ENCODE measurements at places on chromosomes 2 and 18. TPM values are rescaled to one million over a fixed set of nuclear protein-coding genes. Genes with fewer than 3 reads are reported as not detected.
A peak's percentile ranks its signal among the peaks of the same experiment; 100 is the strongest.

GRCh38 chr18:76252880-76253279, 242.2 kb downstream of the ZNF516 start:
- H3K36me3 ChIP-seq: no peaks in the 10 kb centered on the region
- no peak overlapping the region for H3K4me3 ChIP-seq
- H3K4me1 ChIP-seq: no peaks in the 10 kb centered on the region
- DNase-seq: peak; percentile 6

GRCh38 chr2:174873471-174873870, 109.2 kb upstream of the CHRNA1 start:
- no peak overlapping the region for H3K4me3 ChIP-seq
- no peaks in the 10 kb centered on the region for H3K27me3 ChIP-seq
- no peak overlapping the region for H3K27ac ChIP-seq
- no peaks in the 10 kb centered on the region for H3K36me3 ChIP-seq
- DNase-seq: peak; percentile 52

GRCh38 chr2:167972020-167972419, 275.4 kb downstream of the STK39 start:
- no peak overlapping the region for H3K27ac ChIP-seq
- no peak overlapping the region for H3K4me3 ChIP-seq
- peaks cover 6% of the 10 kb centered on the region for H3K4me1 ChIP-seq

DNA sequence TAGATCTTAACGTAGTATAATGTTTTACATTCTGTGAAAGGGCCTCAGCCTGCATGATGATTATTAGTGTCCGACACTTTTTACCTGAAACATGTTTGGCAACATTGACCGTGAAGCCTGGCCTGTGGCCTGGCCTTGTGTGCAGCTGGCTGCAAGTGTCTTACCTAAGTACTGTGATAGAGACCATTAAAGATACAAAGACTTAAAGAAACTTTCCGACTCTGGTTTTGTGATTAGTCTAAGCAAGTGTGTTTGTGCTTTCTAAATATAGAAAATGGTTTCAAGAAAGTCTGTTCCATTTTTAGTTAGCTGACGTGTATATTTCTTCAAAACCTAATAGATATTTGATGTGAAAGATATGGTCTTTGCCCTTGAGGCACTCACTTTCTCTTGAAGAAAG, 601.8 kb downstream of the LRP1B start:
- no peaks in the 10 kb centered on the region for H3K27me3 ChIP-seq
- H3K4me1 ChIP-seq: no peaks in the 10 kb centered on the region
- no peak overlapping the region for H3K27ac ChIP-seq
- no peak for DNase-seq
- no peaks in the 10 kb centered on the region for H3K36me3 ChIP-seq

DNA sequence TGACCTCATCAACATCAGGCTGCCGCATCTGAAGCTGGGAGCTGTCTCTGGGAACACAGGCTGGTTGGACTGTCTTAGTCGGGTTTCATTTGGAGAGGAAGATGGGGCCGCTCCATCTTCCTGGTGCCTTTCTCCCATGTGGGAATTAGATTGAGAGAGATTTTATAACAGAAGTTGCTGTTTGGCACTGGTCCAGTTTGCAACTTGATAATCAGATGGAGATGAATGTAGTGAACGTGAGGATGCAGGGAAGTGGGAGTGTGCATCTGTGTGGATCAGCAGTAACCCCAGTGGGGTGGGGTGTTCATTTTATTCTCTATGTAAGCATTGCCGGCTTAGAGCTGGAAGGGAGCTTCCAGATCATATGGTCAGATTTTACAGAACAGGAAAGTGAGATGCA, 250.9 kb downstream of the DCDC2C start:
- H3K27me3 ChIP-seq: no peaks in the 10 kb centered on the region
- no peaks in the 10 kb centered on the region for H3K4me1 ChIP-seq
- no peaks in the 10 kb centered on the region for H3K36me3 ChIP-seq
- no peak overlapping the region for H3K4me3 ChIP-seq
- no peak for DNase-seq
- H3K27ac ChIP-seq: no peak overlapping the region

DNA sequence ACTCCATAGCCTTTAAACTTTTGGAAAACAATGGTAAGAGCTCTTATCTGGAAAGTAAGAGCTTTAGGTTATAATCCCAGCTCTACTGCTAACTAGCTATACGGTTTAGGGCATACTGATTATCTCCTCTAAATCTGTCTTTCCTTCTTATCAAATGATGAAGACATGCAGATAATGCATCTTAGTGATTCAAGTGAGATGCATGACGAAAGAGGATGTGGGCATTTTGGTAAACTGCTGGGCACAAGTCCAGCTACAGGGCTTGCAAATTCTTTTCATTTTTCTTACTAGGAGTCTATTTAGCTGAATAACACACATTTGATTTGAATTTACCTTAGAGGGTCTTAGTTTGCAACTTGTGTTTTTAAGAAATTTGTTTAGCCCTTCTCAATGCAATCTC, 1604.8 kb upstream of the ZEB2 start:
- peak; percentile 63 for DNase-seq
- no peak overlapping the region for H3K27ac ChIP-seq
- H3K4me1 ChIP-seq: no peaks in the 10 kb centered on the region
- no peak overlapping the region for H3K4me3 ChIP-seq
- no peaks in the 10 kb centered on the region for H3K36me3 ChIP-seq
- no peaks in the 10 kb centered on the region for H3K27me3 ChIP-seq

DNA sequence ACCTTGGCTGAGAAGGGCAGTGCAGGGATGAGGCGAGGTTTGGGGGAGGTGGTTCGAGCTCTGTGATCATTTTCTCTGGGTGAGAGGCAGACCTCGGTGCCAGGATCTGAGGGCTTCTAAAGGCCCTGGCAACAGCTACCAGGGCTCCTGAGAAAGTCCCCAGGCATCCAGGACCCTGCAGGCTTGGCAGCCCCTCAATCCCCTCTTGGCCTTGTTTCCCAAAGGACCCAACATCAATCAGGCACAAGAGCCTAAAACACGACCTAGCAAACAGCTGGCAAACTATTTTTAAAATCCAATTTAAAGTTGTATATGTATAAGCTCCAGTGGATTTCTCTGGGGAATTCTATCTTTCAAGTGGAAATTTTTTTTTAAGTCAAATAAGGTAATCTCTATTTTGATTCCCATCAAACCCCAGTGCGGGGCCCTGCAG, 15.0 kb upstream of the MAT2A start:
- no peaks in the 10 kb centered on the region for H3K27me3 ChIP-seq
- no peaks in the 10 kb centered on the region for H3K36me3 ChIP-seq
- peak overlapping the region; percentile 8 for H3K27ac ChIP-seq
- DNase-seq: no peak

GRCh38 chr2:63058144-63058920, 7.7 kb downstream of the OTX1 start:
- peak; percentile 12 for DNase-seq
- peaks cover 2% of the 10 kb centered on the region for H3K4me1 ChIP-seq
- no peak overlapping the region for H3K27ac ChIP-seq
- peaks cover 78% of the 10 kb centered on the region for H3K27me3 ChIP-seq
- H3K4me3 ChIP-seq: no peak overlapping the region

DNA sequence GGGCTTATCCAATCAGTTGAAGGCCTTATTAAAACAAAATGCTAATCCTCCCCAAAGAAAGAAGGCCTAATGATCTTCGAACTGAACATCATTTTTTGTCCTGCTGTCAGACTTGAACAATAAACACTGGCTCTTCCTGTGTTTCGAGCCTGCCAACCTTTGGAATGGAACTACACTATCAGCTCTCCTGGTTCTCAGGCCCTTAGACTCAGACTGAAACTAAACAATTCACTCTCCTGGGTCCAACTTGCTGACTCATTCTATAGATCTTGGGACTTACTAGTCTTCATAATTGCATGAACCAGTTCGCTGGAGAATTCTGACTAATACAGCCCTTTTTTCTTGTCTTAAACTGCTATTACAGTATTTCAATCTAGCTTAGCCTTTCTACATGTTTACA, 235.2 kb downstream of the LNPK start:
- no peaks in the 10 kb centered on the region for H3K36me3 ChIP-seq
- peak; percentile 54 for DNase-seq
- H3K4me3 ChIP-seq: no peak overlapping the region

DNA sequence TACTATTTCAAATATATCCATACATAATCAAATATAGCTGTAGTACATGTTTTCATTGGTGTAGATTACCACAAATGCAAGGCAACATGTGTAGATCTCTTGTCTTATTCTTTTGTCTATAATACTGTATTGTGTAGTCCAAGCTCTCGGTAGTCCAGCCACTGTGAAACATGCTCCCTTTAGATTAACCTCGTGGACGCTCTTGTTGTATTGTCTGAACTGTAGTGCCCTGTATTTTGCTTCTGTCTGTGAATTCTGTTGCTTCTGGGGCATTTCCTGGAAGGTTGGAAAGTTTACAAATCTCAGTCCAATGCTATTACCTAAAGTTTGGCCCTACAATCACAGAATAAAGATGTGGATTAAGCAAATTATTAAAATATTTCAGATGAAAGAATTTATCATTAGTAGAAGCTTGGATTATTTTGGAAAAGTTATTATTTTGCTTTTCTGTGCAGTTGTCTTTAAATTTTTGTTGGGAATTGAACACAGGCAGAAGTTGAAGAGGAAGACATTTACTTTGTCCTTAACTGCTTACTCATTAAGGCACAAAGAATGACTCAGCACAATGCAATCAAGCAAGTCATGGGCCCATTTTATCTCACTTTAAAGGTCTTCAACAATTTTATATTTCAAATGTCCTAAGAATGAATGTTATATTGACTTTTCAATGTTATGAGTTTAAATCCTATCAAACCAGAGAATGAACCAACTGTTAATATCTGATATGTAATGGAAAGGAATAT, 103.4 kb upstream of the CAVIN2 start:
- no peak overlapping the region for H3K4me3 ChIP-seq
- no peaks in the 10 kb centered on the region for H3K27me3 ChIP-seq
- no peaks in the 10 kb centered on the region for H3K36me3 ChIP-seq
- peak; percentile 73 for DNase-seq
- H3K27ac ChIP-seq: peak overlapping the region; percentile 58
- H3K4me1 ChIP-seq: 0 out of 2 replicates have a peak, but pooled peaks cover 1% of the 10 kb centered on the region

- H3K27ac ChIP-seq: no peak overlapping the region
- H3K4me3 ChIP-seq: no peak overlapping the region
- H3K4me1 ChIP-seq: no peaks in the 10 kb centered on the region
- no peak for DNase-seq
- no peaks in the 10 kb centered on the region for H3K36me3 ChIP-seq
Observed at GRCh38 chr2:149184991-149185390, 145.4 kb upstream of the LYPD6 start.

DNA sequence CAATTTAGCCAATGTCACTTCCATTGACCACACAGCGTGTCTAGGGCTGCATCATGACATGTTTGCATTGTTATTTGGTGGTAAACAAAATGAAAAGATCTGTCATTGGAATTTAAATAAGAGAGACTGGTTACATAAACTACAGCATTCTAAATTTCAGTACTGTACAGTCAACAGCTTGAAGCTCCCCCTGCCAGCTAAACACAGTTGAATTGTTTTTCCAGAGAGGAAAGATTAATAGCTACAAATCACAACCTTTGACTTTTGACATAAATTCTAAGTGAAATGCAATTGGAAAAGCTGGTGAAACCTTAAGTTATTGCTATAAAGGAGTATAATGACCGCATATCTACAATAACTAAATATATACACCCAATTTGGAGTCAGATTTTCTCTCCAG, 1600.0 kb upstream of the ACVR2A start:
- no peak for DNase-seq
- no peaks in the 10 kb centered on the region for H3K36me3 ChIP-seq
- H3K4me3 ChIP-seq: no peak overlapping the region
- peaks cover 6% of the 10 kb centered on the region for H3K4me1 ChIP-seq
- H3K27me3 ChIP-seq: no peaks in the 10 kb centered on the region
- H3K27ac ChIP-seq: no peak overlapping the region

GRCh38 chr2:143877056-143877455, 642.9 kb downstream of the ZEB2 start:
- H3K27ac ChIP-seq: no peak overlapping the region
- H3K36me3 ChIP-seq: no peaks in the 10 kb centered on the region
- H3K4me1 ChIP-seq: no peaks in the 10 kb centered on the region
- no peak overlapping the region for H3K4me3 ChIP-seq
- no peaks in the 10 kb centered on the region for H3K27me3 ChIP-seq

DNA sequence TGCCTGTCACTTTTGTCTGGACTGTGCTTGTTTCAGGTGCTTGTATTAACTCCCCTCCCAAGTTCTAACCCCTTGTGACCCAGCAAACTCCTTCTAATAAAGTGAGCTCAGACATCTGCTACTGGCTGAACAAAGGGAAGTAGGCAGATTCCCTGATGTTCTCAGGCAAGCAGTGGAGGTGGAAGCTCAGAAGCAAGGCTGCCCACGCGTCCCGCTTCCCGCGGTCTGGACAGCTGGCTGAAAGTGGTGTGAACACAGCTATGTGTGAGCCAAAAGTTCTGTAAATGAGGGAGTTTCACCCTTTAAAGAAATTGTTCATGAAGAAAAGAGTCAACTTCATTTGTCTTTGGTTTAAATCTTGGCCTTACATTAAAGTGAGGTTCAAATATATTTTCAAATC, 40.0 kb downstream of the NAPG start:
- DNase-seq: no peak
- H3K4me3 ChIP-seq: no peak overlapping the region
- no peaks in the 10 kb centered on the region for H3K36me3 ChIP-seq
- no peak overlapping the region for H3K27ac ChIP-seq
- H3K4me1 ChIP-seq: peaks cover 6% of the 10 kb centered on the region
- H3K27me3 ChIP-seq: no peaks in the 10 kb centered on the region

- DNase-seq: peak; percentile 6
- no peaks in the 10 kb centered on the region for H3K27me3 ChIP-seq
- H3K27ac ChIP-seq: no peak overlapping the region
Observed at GRCh38 chr18:27887711-27888495, 289.0 kb downstream of the CDH2 start.

- H3K27ac ChIP-seq: no peak overlapping the region
- no peak overlapping the region for H3K4me3 ChIP-seq
- DNase-seq: peak; percentile 67
- peaks cover 31% of the 10 kb centered on the region for H3K27me3 ChIP-seq
- no peaks in the 10 kb centered on the region for H3K36me3 ChIP-seq
- H3K4me1 ChIP-seq: peaks cover 4% of the 10 kb centered on the region
Observed at GRCh38 chr2:68709421-68709911, 25.1 kb upstream of the ARHGAP25 start.

DNA sequence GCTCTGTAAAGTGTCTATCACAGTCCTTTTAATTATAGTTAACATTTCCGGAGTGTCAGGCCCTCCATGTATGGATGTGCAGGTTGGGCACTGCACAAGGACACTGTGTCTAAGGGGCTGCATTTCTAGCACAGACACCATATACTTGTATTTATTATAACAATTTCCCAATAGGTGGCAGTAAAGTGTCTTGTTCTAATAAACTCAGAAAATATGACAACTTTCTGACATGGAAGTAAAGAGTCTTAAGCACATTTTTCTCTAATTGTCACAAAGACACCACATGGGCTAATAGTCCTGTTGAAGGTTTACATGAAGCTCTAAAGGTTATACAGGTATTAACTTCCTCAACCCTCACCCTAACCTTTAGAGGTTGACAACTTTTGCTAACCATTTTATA, 156.6 kb downstream of the DYSF start:
- no peak overlapping the region for H3K27ac ChIP-seq
- H3K4me1 ChIP-seq: no peaks in the 10 kb centered on the region
- peaks cover 42% of the 10 kb centered on the region for H3K27me3 ChIP-seq

SH3RF3 gene
- 3.4 TPM for total RNA-seq

IL18R1 gene
- total RNA-seq: 0.18 TPM

CCT4 gene
- 187 TPM for total RNA-seq

ERCC3 gene
- total RNA-seq: 40.0 TPM

REG1B gene
- not detected for total RNA-seq

HRH4 gene
- total RNA-seq: not detected

RTKN gene
- 11.1 TPM for total RNA-seq

LOXHD1 gene
- total RNA-seq: not detected

ST8SIA3 gene
- not detected for total RNA-seq
